CD4-positive, CD25-positive, alpha-beta regulatory T cell (primary cell): ENCODE measurements at places on chromosomes 1 and 21.

- no peak for DNase-seq
These were observed 2065.7 kb downstream of the MRPL39 start for GRCh38 chr21:23541571-23541970.

DNA sequence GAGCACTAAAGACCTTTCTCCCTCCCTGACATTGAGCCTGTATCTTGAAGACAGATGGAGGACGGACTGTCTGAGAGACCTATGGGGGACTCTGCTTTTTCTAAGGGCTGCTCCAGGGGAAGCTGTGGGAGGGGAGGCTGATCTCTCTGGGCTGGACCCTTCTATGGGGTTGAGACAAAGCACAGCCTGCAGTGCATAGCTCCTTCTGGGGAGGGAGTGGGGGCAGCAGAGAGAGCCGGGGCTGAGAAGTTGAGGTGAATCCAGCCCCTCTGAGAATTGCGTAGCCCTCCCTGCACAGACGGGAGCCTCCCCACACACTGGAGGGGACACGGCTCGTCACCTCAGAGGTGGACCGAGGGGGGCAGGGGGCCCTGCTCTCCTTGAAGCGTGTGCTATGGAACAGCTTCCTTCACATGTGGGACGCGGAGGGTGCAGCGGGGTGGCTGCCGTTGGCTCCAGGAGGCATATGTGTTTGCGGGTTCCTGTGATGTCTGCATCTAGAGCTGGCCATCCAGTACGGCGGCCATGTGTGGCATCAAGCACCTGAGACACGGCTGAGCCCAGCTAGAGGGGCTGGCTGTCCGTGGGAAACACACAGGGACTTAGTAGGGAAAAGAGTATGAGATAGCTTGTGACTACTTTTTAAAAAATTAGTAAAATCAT lies 299.1 kb downstream of the CAMTA1 start:
- DNase-seq: no peak

DNA sequence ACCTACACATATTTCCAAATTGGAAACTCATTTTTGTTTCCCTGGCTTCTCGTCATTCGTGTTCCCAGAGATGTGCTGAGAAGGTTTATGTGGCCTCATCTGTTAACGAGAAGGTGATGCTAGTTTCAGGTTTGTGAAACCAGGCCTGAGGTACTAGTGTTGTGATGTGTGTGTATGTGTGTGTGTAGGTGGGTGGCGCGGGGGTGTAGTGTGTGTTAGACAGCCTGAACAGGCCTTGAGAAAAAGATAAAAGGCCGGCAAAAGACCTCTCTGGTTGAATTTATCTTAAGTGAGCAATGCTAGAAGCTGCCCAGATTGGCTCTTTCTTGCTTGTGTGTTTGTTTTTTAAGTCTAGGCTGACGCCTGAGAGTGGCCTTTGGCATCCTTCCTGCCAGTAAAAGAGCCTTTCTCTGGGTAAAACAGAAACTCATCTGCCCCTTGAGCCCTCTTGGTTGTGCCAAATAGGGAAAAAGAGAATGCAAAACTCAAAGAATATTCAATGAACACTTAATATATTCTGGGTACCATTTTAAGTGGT lies 65.8 kb upstream of the HSD17B7 start:
- DNase-seq: no peak

- peak; percentile 31 for DNase-seq
These were observed 32.1 kb upstream of the KCNE1 start for GRCh38 chr21:34544032-34544496.

DNA sequence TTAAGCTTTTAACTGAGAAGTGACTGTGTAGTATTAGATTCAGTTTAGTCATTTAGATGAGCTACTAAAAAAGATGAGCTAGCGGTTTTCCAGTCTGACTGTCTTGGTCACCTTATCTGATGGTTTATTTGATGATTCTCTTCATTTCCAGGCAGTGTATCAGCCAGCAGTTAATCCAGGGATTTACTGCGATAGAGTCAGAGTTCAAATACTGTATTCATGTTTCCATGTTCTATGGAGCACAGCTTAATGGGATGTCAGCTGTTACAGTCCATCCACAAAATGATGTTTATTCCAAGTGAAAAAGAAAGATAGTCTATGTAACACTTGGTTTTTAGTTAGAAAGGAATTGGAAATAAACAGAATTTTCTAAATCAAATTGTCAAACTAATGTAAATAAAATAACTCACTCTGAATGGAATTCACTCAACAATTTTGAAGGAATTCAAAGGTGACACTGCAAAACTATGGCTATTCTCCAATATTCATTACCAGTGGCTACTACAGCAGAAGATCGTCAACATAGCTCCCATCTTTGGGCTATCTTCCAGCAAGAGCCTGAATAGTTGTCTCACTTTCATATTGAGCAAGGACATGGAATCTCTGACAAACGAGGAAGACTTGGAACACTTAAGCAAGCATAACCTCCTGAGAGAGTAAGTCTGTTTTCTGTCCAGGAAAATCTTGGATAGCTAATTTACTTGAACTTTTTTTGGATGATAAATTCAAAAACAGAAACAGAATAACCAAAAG lies 54.6 kb upstream of the DPT start:
- DNase-seq: no peak

DNA sequence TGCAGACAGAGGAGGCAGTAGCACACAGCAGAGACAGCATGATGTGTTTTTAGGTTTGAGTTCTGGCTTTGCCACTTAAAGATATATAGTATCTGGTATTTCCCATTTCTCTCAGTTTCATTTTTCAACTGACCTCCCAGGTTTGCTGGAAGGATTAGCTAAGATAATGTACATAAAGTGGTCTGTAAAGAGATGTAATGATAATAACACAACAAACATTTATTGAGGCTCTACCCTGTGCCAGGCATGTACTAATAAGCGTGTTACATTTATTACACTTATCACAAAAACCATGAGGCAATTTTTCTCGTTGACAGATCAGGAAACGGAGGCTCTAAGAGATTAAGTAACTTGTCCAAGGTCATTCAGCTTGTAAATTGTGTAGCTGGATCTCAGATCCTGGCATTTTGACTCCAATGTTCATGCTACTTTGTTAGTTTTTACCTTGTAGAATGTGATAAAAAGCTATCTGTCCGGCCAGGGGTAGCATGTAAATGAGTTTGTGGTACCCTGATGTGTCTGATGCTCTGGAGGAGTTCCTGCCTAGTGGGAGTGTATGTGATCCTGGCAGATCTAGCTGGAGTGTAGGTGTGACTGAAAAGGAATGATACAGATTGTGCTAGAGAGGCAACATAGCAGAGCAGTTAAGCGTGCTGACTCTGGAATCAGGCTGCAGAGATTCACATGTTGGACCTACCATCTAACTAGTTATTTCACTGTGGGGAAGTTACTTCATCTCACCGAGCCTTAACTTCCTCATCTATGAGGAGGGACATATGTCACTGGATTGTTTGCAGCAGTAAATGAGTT lies 146.6 kb downstream of the VPS13D start:
- no peak for DNase-seq

GRCh38 chr1:39694026-39694425 lies 2.8 kb upstream of the HPCAL4 start:
- DNase-seq: no peak

DNA sequence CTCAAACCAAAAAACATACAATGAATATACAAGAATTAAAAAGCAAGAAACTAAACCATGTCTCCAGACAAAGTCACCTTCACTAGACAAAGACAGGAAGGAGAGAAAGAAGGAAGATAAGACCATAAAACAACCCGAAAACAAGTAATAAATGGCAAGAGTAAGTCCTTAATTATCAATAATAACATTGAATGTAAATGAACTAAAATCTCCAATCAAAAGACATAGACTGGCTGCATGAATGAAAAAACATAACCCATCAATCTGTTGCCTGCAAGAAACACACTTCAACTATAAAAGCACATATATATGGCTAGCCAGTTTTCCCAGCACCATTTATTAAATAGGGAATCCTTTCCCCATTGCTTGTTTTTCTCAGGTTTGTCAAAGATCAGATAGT lies 100.8 kb upstream of the SAMSN1 start:
- DNase-seq: no peak

DNA sequence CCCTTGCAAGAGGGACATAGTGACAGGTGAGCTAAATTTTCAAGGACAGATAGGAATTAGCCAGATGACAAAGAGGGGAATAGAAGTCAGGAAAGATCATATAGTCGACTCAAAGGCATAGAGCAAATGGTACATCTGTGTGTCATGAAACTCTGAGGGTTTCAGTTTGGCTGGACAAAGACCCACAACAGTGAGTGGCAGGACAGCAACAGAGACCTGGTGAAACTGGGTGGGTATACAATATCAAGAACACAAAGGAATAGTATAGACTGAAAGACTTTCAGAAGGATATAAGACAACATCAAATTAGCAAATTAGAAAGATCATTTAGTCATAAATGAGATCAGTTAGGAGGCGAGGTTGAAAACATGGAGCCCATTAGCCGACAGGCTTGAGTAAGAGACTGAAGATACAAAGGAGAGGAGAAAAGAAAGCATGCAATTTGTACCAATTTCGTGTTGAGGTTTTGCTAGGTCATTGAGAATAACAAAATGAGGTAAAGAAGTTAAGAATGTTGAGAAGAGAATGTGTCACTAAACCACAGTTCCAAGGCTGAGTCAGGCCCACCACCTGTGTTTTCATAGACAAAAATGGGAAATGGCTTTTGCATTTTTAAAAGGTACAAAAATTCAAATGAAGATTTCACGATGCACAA lies 213.8 kb downstream of the HHIPL2 start:
- DNase-seq: no peak

DNA sequence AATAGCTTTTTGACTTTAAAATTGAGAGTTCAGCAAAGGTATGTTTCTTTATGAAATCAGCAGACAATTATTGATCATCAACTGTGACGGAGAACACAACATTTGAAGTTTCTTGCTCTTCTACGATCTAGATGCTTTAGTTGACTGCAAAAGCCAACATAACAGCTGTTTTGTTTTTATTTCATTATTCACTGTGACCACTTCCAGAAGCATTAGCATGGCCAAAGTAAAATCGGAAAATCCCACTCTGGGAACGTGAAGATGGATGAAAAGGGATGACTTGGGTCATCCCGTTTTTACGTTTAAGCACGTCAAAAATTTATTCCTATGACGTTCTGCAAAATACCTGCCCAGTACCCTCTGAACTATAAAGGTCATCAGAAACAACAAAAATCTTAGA lies 833.0 kb upstream of the ADAMTS5 start:
- DNase-seq: no peak

DNA sequence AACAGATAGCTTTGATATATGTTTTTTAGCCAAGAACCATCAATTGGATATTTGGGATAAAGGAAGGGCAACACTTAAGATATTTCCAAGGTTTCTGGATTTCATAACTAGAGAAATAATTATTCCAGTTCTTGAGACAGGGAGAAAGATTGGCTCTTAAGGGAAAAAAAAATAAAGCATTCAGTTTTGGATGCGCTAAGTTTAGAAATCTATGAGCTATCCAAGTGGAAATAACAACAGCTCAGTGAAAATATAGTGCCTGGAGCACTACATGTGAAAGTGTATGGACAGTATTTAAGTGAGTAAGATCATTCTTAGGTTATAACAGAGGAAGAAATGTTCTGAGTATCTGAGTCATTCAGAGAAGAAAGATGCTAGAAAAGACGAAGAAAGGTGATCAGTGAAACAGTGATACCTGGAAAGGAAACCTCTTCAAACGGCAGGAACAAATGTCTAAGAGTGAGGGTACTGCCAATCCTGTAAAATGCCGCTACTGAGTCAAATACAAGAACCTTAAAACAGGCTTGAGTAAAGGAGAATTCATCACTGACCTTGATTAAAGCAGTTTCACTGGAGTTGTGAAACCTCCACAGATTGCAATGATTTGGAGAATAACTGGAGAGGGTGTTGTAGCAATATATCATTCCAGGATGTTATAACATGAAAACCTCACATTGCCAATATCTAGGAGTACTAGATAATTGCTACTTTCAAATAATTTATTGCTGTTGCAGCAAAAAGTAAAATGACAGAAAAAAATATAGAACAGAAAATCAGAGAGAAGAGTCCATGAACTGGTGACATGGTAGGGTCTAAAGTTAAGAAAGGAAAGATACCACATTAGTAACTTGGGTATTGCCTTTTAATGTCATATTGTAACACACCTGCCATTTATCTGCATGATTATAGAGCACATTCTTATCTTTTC lies 482.1 kb upstream of the RGS18 start:
- DNase-seq: no peak

DNA sequence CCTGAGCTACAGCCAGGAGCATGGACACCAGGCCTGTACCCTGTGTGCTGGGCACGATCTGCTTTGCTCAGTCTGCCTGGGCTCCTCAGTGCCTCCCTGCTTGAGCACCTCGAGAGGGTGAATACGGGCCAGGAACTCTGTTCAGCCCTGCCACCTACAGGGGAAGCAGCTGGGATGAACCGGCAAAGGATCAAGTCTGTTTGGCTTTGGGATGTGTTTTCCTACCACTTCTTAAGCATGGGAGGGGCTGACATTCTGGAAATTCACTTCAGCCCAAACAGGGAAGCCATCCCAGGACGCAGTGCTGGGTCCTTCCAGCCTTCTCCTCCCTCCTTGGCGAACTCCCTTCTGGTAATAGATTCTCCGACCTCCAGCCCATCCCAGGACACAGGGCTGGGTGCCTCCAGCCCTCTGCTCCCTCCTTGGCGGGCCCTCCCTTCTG lies 55.8 kb upstream of the SELENON start:
- DNase-seq: no peak

DNA sequence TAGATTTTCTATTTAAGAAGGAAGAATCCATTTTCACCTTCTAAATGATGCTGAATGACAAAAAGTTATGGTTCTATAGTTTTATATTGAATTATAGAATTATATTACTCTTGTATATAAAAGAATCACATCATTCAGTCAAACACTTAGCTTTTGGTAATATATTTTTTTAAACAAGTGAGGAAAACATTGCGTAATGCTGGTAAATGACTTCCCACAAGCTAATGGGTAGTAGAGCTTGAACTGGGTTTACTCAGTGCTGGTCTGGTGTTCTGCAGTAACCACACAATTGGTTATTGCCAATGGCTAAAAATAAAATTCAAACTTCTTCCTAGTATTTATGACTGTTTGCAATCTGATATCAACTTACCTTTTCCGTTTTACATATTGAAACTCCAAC lies 10.6 kb upstream of the GIPC2 start:
- no peak for DNase-seq

GRCh38 chr1:89866568-89866967 lies 45.7 kb downstream of the LRRC8D start:
- no peak for DNase-seq

DNA sequence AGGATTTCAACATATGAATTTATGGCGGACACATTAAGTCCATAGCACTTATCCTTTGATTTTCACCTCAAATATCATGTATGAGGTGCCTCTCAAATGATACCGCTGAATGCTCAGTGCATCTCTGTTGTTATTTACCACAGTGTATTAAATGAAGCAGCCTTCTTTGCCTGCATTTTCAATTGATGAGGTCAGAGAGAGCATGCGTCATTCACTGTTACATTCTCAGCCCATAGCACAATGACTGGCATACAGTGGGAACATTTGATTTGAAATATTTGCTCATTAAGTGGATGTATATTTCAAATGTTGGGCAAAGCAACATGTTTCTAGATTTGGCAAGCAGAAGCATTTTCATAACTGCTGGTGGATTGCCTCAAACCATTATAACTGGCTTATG lies 45.7 kb downstream of the LRRC7 start:
- no peak for DNase-seq

- no peak for DNase-seq
These were observed 771 bp downstream of the ABCD3 start for GRCh38 chr1:94418664-94419655.
